Activated naive CD4-positive, alpha-beta T cell treated with anti-CD3 and anti-CD28 coated beads, Interleukin-2, amount 50 U/mL, for 72 hours (primary cell): ENCODE measurements at places on chromosomes 11 and 22. TPM values are rescaled to one million over a fixed set of nuclear protein-coding genes. Genes with fewer than 3 reads are reported as not detected.

CHRNA10 gene
- 3.8 TPM for total RNA-seq

SOX6 gene
- not detected for total RNA-seq

NUMA1 gene
- total RNA-seq, result 209 TPM

LINC01488 gene
- total RNA-seq, result not detected

OR6T1 gene
- not detected for total RNA-seq

TBX10 gene
- total RNA-seq, result not detected

MISFA gene
- 0.93 TPM for total RNA-seq

KRTAP5-7 gene
- total RNA-seq, result not detected

CEND1 gene
- not detected for total RNA-seq
